ENCODE measurements at places on chromosomes 4 and X. TPM values are rescaled to one million over a fixed set of nuclear protein-coding genes. Genes with fewer than 3 reads are reported as not detected.

- DNase-seq = no peak
These were observed 63.4 kb downstream of the DCUN1D4 start for GRCh38 chr4:51906167-51906958.

DNA sequence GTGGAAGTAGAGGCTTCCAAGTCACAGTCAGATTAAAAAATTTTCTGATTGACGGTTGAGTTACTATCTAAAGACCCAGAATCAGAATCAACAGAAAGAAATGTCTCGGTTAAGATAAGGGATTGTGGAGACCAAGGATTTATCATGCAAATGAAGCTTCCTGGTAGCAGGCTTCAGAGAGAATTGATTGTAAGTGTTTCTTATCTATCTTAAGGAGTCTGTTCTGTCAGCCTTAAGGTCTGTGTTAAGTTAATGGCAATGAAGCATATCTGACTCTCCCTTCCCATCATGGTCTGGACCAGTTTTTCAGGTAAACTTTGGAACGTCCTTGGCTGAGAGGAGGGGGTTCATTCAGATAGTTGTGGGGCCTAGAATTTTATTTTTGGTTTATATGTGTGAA, 780.2 kb downstream of the FAM133A start:
- DNase-seq = no peak

DNA sequence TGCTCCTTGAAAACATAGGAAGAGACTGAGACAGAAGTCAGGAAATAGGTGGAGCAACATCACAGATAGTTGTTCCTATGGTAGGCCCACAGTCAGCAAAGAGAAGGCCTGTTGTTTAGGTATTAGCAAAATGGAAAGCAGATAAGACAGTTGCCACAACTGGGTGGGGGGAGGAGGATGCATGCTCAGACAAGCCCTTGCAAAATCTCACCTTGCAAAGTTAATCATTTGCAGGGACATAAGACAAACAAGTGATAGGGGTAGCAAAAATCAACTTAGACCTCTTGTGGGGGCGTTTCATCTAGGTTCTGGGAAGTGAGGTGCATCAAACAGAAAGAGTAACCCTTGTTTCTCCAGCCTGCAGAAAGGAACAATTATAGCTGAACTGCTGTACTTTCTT, 30.7 kb downstream of the SERPINA7 start:
- DNase-seq = no peak

DNA sequence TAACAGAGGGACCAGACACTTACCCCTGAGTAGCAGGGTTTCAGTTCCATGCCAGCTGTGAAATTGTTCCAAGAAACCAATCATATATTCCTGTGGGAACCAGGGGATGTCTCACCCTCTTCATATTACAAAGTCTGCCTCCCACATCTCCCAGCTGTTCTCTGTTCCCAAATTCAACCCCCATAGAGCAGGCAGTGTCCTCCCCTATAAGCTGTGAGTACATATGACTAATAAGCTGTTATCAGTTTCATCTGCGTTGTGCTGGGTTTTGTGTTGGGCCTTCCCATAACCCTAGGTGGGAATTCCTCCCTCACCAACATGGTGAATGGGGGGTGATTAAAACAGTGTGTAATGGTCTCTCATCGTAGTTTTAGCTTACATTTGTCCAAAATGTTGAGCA, 41.0 kb downstream of the CEP44 start:
- no peak for DNase-seq

PPA2 gene
- total RNA-seq = 68.2 TPM

CHRDL1 gene
- total RNA-seq = 0.63 TPM

DNA sequence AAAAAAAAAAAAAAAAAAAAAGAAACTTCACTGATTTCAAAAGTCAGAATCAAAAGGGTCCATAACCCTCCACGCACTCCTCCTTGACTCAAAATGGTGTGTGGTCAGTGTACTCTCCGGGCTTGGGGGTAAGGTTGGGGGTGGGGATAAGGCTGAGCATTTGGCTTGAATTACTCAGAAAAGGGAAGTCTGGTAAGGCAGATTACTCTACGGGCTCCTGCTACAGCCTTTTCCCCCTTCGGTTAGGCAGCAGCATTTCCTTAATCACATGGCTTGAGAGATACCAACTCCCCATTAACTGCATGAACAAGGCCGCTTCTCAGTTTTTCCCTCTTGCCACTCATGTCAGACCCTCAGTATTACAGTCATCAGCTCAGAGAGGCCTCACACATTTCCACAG, 135.4 kb upstream of the DUSP21 start:
- DNase-seq = no peak

All from osteocyte (in vitro differentiated cells).